ENCODE measurements at places on chromosomes 16 and 17.
A peak's percentile ranks its signal among the peaks of the same experiment; 100 is the strongest.

- no peak for DNase-seq
These were observed 140.1 kb downstream of the ITFG1 start for GRCh38 chr16:47320546-47321310.

- no peak for DNase-seq
These were observed 10.1 kb downstream of the TBC1D24 start for GRCh38 chr16:2484898-2485508.

- no peak for DNase-seq
These were observed 4.2 kb downstream of the ENO3 start for GRCh38 chr17:4955091-4955490.

GRCh38 chr17:67613961-67614360, 103.8 kb upstream of the NOL11 start:
- no peak for DNase-seq

GRCh38 chr16:50368410-50369132, at the start of gene BRD7:
Gene BRD7, minus strand, starts transcription at chr16:50368988. Its CDS starts 214 bp downstream, at chr16:50368774.
- peak; percentile 31 for DNase-seq

DNA sequence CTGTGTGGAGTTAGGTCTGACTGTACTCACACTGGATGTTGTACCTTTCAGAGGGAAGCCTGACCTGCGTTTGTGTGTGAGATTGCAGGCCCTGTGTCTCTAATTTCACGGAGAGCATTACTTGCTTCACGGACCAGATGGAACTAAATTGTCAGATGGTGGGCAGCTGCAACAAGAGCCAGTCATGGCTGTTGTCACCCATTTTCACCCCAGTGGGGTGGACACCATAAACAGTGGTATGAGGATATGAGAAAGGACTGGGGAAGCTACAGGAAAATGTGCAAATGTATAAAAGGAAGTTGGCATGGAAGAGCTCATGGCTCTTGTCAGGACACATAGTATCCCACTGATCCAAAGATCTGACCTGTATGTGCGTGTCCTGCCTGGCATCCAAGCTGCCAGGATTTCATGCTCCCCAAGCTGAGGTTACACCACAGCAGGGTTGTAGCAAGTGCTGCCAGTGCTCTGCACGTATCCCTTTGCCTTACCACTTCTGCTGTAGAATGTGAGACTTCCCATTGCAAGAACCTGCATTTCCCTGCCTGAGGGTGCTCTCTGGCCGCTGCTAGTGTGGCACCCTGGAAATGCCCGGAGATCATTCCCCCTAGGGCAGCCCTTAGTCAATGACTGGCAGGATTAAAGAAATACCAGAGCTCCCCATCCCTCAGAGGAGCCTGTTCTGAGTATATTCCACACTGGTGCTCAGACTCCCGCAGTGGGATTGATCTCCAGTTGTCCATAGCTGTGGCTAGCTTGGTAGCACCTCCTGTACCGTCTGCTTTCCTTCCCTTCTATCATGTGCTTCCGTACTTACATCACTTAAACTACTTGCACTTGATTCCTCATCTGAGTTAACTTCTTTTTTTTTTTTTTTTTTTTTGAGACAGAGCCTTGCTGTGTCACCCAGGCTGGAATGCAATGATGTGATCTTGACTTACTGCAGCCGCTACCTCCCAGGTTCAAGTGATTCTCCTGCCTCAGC, 70.4 kb upstream of the TANC2 start:
- DNase-seq, result no peak

- DNase-seq, result no peak
These were observed 35.6 kb upstream of the NGFR start for GRCh38 chr17:49459401-49459984.

DNA sequence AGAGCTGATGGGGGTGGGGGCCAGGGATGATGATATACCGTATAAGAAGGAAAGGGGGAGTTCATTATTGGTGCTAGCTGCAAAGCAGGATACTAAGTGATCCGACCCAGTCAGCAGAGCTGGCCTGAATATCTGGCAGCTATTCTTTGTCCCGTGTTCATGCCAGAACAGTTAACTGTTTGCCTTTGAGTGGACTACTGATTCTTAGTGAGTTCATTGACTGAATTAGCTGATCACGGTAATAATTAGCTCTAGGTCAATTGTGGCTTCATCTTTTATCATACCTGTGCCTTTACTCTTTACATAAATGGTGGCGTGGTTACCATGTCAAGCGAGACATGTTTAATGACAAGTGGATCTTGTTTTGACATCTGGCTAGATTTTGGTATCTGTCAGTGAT, 5.3 kb downstream of the KPNB1 start:
- no peak for DNase-seq

DNA sequence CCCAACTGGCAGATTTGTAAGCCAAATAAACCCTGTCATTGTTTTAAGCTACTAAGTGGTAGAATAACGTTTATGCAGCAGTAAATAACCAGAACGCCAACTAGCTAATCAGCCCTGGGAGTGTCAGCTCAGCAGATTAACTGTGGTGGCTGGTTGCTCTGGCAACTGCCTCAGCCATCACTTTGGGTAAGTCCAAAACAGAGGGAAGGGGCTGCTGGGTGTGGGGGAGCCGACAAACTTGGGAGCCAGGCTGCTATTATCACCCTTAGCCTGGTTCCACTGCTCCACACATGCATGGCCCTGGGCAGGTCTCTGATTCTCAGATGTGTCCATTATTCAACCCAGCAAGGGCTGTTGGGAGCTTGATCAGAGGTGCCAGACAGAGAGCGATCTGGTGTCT, 22.2 kb upstream of the RHOT1 start:
- DNase-seq, result no peak

- DNase-seq, result no peak
These were observed 198.1 kb downstream of the ENGASE start for GRCh38 chr17:79272666-79273219.

- no peak for DNase-seq
These were observed 20.9 kb downstream of the GAN start for GRCh38 chr16:81335669-81336068.

- DNase-seq, result peak; percentile 22
These were observed 11.8 kb downstream of the GNAO1 start for GRCh38 chr16:56203052-56203451.

DNA sequence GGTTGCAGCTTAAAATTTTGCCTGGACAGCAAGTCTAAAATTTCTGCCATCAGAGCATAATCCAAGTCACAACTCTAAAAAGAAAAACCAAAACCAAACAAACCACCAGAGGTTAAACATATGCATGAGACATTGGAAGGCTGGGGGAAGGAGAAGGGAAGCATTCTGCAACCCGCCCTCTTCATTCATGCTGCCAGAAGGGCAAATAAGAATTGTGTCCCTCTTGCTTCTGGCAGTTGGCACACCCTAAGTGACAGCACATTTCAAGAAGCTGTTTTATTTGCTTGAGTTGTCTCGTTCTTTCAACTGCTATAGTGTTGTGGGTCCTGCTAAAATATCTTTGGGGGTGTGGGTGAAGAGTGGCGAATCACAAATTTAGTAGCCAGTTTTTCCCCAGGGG, 99.6 kb downstream of the SKAP1 start:
- DNase-seq, result no peak

DNA sequence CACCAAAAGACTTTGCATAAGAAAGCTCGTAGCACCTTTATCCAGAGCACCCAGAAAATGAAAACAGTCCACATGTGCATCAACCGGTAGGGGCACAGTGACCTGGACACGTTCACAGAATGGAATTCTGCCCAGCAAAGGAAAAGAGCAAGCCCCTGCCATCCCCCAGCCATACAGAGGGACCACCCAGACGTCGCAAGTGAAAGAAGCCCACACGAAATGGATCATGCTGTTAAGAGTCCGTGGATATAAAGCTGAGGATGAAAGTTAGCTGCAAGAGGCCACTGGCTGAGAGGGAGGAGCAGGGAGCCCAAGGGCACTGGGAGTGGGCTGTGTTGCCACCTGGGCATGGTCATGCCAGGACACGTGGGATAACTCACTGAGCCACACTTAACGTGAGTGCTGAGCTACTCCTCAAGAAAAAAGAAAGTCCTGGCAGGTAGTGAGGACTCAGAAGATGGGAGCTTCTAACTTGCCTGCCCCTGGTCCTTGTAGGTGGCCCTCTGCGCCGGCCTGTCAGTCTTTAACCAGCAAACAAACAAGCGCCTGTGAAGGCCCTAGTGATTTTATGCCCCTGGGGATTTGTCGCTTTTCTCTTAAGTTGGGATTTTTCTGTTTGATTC, 190.7 kb downstream of the C16orf95 start:
- DNase-seq, result no peak

- DNase-seq, result no peak
These were observed 61.8 kb downstream of the BAIAP2 start for GRCh38 chr17:81096741-81097133.

- no peak for DNase-seq
These were observed 6.5 kb downstream of the CD79B start for GRCh38 chr17:63925615-63926014.

DNA sequence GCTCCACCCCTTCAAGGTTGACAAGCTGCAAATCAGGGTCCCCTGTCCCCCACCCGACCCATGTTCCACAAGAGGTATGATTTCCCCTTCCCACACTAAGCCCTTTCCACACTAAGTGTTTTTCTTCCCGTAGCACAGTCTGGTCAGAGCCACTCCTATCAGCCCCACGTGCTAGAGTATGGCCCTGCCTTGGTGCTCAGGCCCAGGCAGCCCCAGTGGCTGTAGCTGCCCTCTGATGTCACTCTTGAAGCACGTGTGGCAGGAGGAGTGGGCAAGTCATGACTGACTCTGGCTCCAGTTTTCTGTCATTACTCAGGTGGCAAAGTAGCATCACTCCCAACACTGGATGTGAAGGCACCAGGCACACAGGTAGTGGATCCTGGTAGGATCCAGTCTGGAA, 35.4 kb upstream of the ERN1 start:
- no peak for DNase-seq

DNA sequence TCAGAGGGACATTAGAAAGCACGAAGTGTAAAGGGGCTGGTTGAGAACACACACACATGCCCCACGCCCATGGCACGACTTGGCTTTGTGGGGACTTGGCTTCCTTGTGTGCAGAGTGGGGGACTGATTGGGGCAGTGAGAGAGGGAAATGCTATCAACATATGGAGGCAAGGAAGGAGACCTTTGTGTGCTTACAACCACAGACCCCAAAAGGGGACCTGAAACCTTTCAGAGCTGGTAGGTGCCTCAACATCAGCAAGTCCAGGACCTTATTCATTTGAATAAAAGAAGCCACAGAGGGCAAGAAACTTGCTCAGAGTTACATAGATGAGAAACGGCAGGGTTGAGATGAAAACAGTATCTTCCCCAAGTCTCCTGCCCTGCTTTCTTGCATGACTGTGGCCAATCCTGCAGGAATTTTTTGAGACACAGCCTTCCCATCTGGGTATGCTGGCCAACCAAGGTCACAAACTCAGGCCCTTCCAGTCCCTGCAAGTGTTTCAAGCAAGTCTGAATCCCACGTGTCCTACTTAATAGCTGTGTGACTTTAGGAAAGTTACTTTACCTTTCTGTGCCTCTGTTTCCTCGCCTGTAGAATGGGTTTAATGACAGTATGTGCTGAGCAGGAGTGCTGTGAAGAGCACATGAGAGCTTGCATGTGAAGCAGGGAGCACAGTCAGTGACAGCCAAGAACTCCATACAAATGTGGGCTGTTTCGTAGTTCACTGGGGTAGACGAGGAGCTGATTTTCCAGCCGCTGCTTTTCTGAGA, 26.2 kb downstream of the C16orf78 start:
- no peak for DNase-seq

DNA sequence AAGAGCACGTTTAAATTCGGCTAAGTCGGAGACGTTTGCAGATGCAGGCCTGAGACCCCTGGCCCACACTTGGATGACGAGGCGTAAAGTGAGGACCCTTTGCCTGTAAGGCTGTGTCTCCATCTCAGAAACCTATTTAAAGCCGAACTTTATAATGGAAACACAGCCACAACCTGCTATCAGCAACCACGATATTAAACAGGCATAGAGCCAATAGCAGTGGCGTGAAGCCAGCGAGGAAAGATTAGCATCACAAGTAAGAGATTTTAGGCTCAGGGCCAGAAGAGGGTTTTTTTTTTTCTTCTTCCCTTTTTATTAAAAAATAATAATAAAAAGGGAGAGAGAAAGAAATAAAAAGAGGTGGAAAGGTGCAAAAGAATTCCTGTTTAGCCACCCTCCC, 111.3 kb upstream of the NOL11 start:
- DNase-seq, result no peak

GRCh38 chr16:68005211-68005610, 5.9 kb upstream of the DPEP2 start:
- DNase-seq, result no peak

GRCh38 chr17:44655983-44656710, at the start of gene MEIOC:
Gene MEIOC, plus strand, starts transcription at chr17:44656468. Its CDS starts 146 bp downstream, at chr17:44656614.
- DNase-seq, result no peak

- DNase-seq, result no peak
These were observed 1.6 kb upstream of the GPR139 start for GRCh38 chr16:20075243-20075642.

DNA sequence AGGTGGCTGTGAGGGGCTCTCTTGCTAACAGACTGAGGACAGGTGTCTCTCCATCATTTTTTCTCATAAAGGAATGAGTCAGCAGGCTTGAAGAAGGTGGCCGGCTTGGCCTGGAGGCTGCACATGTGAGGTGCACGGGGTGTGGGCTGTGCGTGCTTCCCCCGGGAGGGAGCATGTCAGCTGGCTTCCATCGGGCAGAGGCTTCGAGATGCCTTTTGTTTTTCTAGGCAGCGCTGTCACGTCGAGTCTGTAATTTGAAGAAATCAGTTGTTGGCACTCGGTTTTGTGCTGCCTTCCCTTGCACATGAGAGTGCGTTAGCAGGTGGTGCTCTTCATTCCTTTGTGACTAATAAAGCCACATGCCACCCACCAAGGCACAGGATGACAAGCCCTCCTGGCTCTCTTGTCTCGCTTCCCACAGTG, 89.7 kb downstream of the NPIPB11 start:
- DNase-seq, result no peak

DNA sequence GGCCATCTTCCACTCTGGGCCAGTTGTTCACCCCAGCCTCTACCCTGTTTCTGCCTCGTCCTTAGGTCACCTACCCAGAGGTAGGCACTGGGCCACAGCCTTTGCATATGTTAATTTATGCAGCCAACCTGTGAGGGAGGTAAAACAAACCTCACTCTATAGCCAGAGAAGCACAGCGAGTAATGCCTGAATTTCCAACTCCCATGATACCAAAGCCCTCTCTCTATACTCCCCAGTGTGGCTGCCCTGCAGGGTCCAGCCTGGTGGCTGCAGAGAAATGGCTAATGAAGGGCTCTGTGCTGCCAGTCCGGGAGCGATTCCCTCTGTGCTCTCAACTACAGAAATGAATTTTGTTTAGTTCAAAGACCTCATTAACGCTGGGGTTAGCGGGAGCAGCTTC, 397.0 kb upstream of the CCL2 start:
- no peak for DNase-seq

DNA sequence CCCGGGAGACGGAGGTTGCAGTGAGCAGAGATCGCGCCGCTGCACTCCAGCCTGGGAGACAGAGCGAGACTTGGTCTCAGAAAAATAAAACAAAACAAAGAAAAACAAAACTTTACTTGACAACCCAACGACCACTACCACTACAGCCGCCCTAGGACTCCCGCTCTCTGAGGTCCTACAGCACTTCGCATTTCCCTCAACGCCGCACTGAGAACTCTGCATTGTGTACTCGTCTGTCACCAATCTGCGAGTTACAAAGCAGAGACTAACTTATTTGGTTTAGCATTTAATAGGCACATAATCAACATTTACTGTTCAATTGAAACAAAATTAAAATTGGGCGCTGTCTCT, 479 bp upstream of the ZNF207 start:
- no peak for DNase-seq

GRCh38 chr16:70454222-70455034, at the start of gene FCSK:
Gene FCSK, plus strand, starts transcription at chr16:70454595. Its CDS starts 8,596 bp downstream, at chr16:70463191.
- peak; percentile 33 for DNase-seq
